Stimulated activated CD8-positive, alpha-beta memory T cell treated with anti-CD3 and anti-CD28 coated beads, Interleukin-15, amount 100 ng/mL, for 24 hours (primary cell): ENCODE measurements at places on chromosomes 1 and 21.
A peak's percentile ranks its signal among the peaks of the same experiment; 100 is the strongest.

DNA sequence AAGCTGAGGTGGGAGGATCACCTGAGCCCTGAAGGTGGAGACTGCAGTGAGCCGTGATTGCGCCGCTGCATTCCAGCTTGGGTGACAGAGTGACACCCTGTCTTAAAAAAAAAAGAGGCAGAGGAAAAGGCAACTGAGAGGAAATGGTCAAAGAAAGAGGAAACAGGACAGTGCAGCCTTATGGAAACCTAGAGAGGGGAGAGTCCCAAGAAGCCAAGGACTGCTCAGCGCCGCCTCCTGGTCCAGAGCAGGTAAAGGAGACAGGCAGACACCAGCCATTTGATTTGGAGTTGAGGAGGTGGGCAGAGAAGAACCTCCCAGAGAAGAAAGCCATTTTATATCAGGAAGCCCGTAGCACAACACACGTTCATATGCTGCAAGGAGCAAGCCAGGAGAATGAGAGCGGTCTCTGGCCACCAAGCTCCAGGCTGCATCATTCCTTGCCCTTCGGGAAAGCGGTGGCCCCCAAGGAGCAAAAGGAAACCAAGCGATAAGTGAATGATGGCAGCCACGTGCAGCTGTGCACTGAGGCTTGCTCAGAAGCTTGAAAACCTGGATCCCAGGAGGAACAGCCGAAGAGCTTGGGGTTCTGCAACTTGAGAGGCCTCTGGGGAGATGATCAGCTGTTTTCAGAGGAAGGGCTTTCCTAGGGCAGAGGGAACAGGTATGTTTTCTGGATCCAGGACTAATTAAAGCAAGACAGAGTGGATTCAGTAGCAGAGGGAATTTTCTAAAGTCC lies 33.7 kb downstream of the LRRC42 start:
- DNase-seq: no peak

DNA sequence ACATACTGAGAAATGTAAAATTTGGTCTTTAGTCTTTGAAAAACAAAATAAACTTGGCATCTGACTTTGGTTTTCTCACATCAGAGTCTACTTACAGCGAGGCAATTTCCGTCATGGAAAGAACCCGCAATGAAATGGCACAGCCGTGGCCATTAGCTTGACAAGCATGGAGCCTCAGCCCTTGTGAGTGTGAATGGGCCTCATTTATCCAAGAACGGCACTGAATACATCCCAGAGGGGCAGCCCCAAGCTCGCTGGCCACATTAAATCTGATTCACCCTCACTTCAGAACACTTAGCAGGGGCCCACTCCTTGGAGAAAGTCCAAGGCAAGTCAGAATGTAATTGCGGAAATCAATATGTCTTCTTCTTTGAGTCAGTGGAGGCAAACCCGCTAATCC lies 64.8 kb downstream of the ERG start:
- DNase-seq: no peak

DNA sequence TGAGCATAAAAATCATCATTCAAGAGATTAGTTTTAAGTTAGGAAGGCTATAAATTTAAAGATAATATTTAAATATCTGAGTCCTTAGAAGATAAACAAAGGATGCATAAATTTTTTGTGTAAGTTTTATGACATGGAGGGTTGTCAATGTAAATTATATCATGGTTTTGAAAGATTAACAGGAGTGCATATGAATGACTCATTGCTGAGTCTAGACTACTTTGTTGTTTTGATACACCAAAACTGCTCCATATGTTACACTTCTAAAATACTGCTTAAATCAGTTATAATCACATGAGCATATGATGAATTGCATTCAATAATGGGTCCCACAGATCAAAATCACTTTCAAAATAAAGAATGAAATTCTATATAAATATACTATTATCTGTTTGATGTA lies 312.5 kb downstream of the KCNT2 start:
- no peak for DNase-seq

DNA sequence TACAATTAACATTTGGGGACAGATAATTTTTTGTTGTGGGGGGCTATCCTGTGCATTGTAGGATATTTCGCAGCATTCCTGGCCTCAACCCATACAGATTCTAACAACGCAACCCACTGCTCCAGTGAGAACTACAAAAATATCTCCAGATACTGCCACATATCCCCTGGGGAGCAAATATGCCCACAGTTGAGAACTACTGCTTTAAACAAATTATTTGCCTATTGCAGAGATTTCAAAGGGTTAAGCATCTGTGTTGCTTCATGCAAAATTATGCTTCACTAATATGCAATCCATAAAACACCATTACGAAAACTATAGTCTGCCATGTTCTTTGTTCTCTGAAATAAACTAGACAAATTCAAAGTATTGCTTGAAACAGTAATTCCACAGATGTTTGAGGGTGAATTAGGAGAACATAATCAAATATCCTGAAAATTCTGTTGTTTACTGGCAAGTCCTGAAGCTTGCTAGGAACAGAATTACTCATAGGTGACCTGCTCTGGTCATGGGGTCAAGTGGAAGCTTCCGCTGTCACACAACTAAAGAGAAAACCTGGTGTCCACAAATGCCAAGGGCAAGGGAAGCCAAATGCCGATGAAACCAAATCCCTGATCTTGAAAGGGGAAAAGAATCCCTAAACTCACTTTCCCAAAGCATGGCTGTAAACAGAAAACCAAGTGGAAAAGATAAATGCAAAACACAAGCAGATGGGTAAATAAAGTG lies 149.4 kb downstream of the RERE start:
- DNase-seq: no peak

DNA sequence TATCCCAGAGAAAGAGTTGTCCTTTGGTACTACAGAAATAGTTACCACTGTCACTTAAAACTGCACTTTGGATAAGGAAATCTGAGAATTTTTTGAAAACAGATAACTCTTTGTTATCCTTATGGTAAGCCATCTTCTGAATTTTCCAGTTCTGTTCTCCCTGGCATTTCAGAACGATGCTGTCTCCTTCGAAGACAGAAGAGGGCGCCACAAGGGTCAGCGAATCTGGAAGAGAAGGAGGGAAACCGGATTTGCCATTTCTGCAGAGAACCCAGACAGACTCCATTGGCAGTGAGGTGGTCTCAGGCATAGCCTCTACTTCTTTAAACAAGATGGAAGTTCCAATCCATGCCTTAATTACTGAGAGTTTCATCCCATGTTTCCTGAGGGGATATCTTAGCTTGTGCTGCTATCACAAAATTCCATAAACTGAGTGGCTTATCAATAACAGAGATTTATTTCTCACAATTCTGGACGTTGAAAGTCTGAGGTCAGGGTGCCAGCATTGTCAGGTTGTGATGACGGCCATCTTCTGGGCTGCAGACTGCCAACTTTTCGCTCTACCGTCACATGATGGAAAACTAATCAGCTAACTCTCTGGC lies 6.4 kb downstream of the FCRL2 start:
- no peak for DNase-seq

DNA sequence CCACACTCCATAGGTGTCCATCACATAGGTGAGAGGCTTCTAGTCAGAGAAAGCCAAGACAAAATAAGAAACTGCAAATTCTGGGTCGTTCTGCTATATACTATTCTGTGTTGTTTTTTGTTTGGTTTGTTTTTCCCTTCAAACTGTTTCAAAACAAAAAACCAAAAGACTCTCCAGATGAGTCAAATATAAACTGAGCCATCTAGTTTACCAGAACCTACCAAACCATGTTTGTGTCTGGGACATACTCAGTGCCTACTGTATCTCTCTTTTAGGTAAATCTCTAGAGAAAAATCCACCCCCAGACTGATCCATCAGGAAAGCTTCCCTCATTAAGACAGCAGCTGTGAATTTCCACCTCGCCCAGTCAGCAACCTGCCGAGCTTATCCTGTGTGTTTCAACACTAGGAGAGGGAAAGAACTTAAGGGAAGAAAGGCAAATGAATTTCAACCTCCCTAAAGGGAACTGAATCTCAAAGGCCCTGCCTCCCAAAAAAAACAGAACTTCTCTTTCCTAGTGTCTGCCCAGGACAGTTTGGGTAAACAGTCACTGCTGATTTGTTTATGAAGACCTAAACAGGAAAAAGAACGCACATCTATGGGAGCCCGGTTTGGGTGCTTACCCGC lies 17.2 kb downstream of the PPT1 start:
- DNase-seq: no peak

DNA sequence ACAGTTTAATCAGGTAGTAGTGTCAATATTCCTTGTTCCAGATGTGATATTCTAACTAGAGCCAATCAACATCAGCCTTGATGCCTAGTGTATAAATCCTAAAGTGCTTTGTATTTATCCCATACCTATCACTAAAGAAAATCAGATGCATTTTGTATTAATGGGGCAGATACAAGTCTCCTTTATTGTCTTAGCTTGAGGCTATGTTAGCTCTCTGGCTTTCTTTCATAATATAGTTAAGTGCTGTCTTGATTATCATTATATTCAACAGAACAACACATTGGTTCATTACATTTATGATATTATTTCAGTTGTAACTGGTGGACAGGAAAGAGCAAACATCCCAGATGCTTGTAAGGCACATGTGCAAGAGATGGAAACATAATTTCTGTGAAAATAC lies 338.8 kb downstream of the PLA2G4A start:
- no peak for DNase-seq

GRCh38 chr21:42564561-42564971 lies 50.9 kb downstream of the SLC37A1 start:
- no peak for DNase-seq

- DNase-seq: no peak
Measured at GRCh38 chr21:38241029-38241740, 15.6 kb upstream of the KCNJ15 start.

DNA sequence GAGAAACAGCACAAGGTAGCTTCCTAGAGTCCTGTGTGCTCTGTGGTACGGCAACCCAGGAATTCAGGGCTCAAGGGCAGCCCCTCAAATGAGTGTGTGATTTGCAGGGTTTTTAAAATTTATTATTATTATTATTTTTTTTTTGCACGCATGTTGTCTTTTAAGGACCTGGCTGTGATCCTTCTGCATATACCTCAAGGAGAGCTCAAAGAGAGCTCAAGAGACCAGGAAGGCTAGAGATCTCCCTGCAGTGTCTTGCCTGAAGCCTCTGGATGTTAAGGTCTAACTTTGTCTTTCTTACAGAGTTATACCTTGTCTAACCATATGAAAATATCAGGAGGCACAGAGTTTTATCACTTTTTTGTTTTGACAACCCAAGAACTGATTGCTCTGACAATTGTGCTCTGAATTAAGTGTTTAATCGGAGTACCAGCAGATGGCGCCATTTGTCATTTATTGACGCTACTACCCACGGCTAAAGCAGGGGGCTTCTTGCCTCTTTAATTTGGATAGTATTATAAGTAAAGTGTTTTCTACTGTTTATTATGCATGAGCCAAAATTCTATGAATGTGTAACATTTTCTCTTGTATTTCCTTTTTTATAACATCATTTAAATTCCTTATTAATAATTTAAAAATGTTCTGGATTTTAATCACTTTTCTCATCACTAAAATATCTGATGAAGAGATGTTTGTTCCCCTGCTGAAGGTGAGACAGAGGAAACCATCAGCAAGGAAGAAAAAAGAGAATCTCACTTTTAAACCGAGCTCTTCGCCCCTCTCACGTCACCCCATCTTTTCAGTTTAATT lies 35.8 kb upstream of the LMO4 start:
- peak; percentile 29 for DNase-seq

DNA sequence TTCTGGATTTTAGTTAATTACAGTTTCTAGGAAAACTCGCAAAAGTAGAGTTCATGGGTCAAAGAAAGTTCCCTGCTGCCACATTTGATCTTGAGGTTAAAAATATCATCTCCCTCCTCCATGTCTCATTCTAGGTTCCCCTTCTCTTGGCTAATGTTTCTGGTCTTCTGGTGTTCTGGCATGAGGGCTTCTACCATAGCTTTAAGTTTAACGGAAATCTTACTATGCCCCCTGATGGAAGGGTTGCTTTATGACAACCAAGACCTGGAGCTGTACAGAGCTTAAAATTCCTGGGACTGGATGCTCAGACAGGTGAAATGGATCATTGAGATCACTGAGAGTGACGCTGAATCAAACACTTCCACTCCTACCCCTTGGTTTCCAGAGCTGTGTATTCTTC lies 1881.7 kb downstream of the MRPL39 start:
- DNase-seq: no peak

DNA sequence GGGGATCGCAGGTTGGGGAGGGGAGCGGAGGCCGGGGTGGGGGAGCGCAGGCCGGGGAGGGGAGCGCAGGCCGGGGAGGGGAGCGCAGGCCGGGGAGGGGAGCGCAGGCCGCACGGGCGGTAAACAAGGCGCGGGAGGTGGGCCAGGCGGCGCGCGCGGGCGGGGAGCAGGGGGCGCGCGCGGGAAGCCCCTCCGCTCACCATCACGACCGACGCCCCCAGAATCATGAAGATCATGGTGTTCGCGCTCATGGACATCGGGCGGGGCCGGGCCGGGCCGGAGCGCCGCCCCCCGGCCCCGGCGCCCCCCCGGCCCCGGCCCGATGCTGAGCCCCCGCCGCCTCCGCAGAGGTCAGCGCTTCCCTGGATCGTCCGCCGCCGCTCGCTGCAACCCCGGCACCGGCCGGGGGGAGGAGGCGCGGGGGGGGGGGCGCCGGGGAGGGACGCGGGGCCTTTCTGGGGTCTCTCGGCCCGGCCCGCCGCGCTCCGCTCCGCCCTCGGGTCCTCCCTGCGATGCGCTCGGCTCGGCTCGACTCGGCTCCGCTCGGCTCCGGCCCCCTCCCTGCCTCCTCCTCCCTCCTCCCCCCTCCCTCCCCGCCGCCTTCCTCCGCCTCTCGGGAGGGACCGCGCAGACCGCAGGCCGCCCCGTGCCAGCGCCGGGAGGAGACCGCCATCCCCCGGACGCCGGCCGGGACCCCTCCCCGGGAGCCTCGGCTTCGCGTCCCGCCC lies at the start of gene TMEM240:
Gene TMEM240, minus strand, starts transcription at position 535 of the 728 bp plus-strand sequence. Its CDS starts 278 bp downstream, at position 257.
- DNase-seq: no peak

GRCh38 chr1:244010191-244010590 lies 40.9 kb upstream of the ZBTB18 start:
- DNase-seq: peak; percentile 1

GRCh38 chr1:56644919-56645676 lies at the start of gene PRKAA2:
Gene PRKAA2 (plus strand): TSS chr1:56645314. CDS start chr1:56645388, 74 bp downstream.
- no peak for DNase-seq

- DNase-seq: no peak
Measured at GRCh38 chr1:36721261-36721660, 238.5 kb upstream of the CSF3R start.

DNA sequence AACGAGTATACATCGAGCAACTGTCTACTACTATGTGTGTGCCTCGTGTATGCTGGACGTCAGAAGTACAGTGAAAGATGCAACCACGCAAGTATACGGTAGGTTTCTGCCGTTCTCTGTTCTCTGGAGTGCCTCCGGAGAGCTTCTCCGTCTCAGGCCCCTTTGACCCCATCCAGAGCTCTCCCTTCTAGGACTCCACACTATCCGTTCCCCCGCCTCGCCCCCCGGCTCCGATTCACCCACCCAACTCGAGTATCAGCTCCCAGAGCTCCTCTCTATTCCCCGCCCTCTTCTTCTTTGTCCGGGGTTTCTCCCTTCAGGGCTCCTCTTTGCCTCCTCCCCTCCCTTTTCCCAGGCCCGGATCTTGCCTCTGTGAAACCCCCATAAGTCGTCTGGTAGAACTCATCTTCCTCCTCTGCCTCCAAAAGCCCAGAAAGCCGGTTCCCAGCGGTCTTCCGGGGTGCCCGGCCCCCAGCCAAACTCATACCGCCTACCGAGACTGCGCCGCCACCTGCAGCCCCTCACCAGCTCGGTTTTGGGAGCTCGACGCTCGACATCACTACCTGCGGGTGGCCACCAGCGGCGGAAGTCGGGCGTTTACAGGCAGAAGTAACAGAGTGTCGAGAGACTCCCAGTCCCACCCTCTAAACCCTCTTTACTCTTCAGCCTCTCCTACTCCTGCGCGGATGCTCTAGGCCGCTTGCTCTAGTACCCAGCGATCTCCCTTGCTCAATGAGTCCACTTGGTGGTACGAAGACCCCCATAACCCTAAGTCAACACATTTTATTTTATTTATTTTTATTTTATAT lies at the start of gene VPS72:
Gene VPS72, minus strand, starts transcription at position 561 of the 809 bp plus-strand sequence. Its CDS starts 76 bp downstream, at position 485.
- DNase-seq: peak; percentile 53

- DNase-seq: peak; percentile 31
Measured at GRCh38 chr1:119611701-119612113, 36.4 kb downstream of the ZNF697 start.
